SJSA1 (cell line): ENCODE measurements at places on chromosomes 5 and 9. TPM values are rescaled to one million over a fixed set of nuclear protein-coding genes. Genes with fewer than 3 reads are reported as not detected.

- no peak for DNase-seq
Measured at GRCh38 chr9:133989625-133990365, 2.3 kb downstream of the VAV2 start.

PPWD1 gene
- total RNA-seq: 35.7 and 44.4 TPM in 2 replicates

DNA sequence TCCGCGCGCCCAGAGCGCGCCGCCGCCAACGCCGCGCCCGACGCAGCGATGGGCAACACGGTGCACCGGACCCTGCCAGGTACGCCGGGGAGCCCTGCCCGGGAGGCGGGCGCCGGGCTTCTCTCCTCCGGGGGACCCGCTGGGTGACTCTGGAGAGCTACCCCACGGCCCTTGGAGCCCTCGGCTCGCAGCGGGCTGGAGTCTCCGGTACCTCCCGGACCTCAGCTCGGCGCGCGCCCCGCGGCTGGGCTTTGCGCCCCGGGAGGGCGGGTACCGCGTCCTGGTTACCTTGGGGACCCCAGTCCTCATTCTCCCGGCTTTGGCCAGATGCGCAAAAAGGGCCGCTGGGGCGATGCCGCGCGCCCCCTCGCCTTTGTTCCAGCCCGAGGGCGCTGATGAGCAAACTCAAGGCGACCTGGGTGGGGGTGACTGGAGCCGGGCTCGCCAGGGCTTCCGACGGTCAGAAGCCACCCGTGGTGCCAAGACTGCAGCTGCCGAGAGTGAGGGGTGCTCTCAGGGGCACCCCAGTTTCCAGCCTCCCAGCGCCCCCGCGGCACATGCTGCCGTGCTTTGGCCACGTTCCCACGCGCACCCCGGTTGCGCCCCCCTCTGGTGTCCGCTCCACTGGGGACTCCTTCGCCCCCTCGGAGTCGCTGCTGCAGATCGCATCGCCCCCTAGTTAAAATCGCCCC is 442 bp downstream of the NEURL1B start:
- no peak for DNase-seq

DNA sequence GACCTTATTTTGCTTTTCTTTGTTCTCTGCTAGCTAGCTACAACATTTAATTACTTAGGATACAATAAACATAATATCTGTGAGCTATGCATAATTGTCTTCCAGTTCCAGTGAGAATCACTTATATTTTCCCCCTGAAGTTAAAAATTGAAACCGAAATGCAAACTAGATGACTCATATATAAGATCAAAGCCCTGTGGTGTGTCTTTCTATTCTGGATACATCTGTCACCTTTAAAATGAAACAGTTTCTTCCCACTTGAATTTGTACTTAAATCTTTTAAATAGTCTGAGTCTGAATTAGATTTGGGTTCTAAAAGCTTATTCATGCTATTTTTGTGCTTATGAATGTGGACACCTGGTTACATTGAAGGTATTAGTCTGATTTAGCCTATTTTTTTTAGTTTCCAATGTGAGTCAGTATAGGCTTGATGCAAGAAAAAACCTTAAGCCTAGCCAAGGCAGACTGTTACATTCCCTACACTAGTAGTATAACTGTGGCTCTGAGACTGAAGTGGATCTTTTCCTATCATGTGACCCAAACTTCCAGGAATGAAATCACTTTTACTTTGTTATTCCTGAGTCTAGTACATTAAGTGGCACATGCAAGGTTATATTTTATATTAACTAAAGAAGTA is 703.5 kb upstream of the RGMB start:
- no peak for DNase-seq

DBH gene
- total RNA-seq: not detected in 2 replicates

DNA sequence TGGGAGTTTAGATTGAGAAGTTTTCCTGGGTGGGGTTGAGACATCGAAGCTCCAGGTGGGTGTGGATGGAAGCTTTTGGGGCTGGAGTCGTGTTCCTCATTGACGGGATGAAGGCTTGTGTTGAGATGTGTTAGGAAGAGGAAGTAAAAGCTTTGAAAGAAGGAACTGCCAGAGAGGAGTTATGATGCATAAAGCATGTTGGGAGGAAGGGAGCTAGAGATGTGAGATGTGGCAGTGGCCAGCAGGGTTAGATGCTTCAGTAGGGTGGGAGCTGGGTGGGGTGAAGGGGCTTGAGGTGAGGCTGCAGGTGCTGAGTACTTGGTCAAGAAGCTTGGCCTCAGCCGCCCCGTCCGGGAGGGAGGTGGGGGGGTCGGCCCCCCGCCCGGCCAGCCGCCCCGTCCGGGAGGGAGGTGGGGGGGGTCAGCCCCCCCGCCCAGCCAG is 56.7 kb downstream of the HSPA4 start:
- DNase-seq: no peak

DNA sequence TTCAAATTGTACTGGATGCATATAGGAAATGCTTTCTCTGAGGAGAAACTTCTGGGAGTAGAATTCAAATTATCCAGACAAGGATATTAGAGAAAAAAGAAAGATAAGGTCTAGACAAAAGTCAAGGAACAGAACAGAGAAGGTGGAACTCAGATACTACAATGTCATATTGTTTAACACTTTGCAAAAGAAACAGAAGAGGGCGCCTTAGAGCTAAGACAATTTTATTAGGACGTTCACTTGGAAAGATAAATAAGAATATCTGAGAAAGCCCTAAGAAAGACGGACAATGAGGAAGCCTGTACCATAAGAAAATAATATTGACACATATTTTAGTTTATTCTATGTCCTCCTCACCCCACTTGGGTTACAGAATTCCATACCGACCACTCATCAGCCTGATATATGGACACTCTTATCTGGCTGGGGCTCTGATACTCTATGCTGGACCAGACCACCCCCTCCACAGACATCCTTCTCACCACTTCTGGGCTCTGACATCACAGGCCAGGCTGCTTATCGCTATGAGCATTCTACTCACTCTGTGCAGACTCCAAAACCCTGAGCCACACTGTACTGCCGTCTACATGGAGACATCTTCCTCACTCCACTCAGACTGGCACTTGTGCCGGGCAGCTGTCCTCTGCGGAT is 9.1 kb upstream of the AK3 start:
- no peak for DNase-seq

TOPORS gene
- total RNA-seq: 14.2 and 14.7 TPM in 2 replicates

DNA sequence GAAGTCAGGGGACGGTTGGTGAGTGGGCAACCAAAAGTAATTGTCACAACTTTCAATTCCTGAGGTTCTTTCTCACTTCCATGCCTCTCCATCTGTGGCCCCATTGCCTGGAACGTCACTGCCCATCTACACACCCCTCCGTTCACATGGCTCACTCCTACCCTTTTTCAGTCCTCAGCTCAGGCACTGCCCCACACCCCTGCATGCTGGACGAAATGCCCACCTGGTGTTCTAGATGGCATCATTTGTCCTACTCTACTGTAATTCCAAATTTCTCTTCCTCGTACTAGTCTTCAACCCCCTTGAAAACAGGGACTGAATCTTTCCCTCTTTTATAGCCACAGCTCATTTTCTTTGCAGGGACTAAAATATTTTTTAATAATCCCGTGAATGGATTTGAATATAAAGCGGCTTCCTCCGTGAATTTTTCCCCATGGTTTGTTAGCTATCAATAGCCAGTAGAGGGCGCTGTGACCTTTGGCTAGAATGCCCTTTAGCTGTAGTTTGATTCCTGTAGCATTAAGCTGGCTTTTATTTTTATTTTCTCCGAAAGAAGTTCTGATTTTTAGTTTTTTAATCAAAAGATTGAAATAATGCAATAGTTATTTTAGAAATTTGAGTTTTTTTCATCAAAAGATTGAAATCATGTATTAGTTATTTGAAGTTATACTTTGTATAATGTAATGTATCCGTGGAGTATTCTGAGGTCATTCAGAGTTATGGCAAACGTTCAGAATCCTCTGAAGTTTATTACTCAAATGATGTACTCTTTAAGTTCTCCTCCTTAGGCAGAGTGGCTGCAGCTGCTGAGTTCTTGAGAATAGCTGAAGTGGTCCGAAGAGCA is 232.1 kb downstream of the SH3GL2 start:
- no peak for DNase-seq

DNA sequence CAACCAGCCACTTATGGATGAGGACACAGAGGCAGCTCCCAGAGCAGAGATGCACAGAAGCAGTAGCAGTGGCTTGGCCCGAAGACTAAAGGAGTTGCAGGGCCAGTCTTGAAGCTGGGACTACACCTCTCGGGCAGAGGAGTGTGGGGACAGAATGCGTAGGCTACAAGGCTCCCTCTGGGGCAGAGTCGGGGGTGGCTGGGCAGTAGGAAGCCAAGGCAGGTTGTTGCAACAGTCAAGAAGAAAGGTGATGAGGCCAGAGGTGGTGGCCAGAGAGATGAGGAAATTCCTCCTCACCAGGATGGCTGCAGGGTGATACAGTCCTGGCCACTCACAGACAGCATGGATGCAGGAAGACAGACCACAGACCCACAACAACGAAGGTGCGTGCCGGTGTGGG is 4.9 kb upstream of the N4BP3 start:
- DNase-seq: no peak

GRCh38 chr5:86684222-86684621 is 66.5 kb downstream of the COX7C start:
- no peak for DNase-seq

EDIL3 gene
- 290 and 465 TPM in 2 replicates for total RNA-seq

DNA sequence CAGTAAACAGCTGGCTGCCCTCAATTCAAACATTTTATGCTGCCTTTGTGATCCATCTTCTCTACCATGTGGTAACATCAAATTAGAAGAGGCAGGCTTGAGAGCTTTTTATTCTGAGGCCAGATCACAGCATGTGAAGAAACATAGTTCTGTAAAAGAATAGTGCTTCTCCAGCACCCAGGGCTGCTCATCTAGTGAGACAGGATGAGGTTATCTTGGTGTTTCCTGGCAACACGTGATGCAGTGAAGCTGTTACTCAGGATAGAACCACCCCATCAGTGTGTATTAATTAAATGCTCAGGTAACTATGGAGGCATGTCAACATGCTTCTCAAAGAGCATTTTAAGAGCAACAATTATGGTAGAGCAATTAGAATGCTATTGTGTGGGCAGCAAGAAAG is 400.5 kb upstream of the ACO1 start:
- no peak for DNase-seq

GRCh38 chr9:69981686-69982445 is 61.8 kb upstream of the MAMDC2 start:
- peak; percentile 9 for DNase-seq

DNA sequence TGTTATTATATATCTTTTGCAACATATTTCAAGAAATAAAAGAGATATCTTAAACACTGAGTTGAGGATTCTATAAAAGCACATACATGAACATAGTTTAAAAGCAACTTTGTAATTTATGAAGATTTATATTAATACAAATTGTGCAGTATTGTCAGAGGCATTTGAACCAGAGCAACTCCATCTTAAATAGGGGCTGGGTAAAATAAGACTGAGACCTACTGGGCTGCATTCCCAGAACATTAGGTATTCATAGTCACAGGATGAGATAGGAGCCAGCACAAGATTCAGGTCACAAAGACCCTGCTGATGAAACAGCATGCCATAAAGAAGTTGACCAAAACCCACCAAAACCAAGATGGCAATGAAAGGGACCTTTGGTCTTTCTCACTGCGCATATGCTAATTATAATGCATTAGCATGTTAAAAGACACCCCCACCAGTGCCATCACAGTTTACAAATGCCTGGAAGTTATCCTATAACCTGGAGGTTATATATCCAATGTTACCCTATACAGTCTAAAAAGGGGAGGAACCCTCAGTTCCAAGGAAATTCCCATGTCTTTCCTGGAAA is 320.2 kb downstream of the FAM170A start:
- no peak for DNase-seq

DNA sequence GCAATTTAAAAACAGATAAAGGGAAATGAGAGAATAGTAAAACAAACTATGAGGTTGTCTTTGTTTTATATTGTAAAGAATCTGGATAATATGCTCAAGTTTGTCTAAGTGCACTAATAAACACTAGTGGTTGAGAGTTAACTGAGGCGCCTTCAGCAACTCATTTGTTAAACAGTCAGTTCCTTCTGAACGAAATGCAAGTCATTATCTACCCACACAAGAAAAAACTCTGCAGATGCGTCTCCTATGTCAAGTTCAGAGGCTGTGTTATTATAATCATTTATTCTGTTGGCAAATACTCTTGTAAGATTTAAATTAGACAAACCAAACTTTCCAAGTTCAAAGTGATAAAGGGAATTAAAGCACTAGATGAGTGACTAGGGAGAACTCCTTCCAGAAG is 20.3 kb upstream of the PCA3 start:
- DNase-seq: no peak

DNA sequence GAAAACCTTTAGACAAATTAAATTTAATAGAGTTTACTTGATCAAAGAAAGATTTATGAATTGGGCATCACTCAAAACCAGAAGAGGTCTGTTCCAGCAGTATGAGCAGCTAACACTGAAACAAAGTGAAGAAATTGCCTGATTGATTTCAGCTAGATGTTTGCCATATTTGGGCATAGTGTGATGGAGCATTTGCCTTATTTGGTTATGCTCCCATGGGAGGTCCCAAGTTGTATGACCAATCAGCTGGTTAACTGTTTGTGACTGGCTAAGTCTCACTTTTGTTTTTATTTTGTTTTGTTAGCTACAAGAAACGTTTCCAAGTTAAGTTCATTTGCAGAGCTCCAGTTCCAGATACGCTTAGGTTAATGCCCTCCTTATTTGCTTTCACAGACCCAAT is 53.3 kb upstream of the LMNB1 start:
- DNase-seq: no peak

DNA sequence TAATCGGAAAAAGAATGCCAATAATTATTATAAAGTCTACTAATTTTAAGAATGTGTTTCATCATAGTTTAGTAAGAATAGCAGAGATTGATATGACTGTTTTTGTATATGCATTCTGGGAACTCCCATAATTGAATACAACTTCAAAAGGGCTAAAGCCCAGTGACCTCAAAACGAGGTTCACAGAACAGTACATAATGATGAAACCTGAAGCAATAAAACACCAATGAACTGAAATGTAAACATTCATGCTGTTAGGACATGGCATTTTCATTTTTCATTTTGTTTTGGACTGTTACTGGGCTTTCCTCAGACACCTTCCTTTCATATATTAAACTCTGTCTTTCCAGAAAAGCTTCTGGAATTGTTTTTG is 684 bp upstream of the JMY start:
- no peak for DNase-seq

DNA sequence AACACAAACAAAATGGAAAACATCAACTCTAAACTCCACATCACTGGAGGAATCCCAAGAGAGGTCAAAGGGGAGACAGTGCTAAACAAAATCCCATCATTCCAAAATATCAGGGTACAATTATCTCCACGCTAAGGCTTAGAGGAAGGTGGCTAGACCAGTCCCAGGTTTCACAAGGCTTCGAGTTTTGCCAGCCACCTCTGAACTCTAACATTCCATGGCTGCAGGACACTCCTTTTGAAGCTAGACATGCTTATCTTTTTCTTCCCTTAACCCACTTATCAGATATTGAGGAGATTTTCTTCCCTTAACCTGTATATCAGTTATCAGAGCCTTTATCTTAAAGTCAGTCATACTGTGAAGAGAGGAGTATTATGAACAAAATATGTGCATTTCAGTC is 53.3 kb downstream of the GLDC start:
- no peak for DNase-seq
